SW480 (cell line): ENCODE measurements at places on chromosomes 12 and 14.

- DNase-seq: no peak
Observed at GRCh38 chr12:89984846-89985245, 276.2 kb upstream of the ATP2B1 start.

DNA sequence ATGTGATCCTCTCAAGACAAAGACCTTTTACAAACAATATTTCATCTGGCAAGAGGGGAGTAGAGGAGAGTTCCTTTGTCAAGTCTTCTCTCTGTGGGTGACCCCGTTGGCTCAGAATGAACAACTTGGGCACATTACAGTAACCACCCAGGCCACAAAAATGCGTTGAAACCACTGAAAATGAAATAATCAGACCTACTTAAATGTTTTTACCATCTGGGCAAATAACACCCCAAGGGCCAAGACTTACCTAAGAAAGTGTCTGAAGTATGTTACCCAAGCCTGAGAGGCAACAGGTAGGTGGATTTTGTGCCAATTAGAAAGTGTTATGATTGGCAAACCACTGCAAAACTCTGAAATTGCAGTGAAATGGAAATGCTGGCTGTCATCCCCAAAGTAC lies 1.3 kb downstream of the TC2N start:
- no peak for DNase-seq

DNA sequence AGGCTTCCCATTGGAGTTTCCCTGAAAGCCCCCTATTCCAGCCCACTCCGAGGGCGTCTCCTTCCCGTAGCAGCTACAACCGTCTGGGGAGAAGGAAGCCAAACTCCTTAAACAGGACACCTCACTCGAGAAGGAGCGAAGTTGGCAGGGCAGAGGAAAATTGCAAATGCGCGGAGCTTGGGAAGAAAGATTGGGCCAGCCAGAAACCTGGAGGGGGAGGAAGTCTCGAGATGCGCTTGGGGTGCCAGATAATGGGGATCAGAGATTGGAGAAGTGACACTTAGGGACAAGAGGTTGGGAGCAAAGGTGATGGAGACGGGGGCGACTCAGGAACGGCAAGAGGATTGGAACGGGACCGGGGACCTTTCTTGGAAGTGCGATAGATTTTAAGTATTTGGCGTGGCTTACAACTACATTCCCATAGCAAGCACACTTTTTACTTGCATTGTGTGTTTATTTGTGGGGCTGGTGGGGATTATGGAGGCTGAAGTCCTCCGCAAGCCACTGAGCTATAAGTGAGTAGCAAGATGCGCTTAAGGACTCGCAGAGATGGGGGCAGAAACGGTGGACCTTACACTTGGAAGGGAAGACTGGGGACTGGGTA lies 926 bp downstream of the HRK start:
- no peak for DNase-seq

DNA sequence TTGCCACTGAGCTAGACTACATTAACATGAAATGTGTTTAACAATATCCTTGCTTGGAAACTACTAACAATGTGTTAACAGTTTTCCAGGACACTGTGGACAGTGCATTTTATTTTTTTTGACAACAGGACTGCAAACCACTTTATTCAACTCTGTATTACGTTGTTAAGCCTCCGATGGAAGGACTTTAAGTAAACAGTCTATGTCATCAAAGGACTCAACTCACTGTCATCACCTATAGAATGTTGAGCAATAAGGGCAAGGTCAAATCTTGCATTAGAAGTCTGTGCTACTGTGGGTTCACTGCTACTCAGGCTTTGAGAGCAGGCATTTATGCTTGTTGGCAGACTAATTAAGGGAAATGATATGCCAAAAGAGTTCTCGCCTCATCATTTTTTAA lies 483.7 kb downstream of the FLRT2 start:
- no peak for DNase-seq
